ENCODE measurements at places on chromosomes 4 and X.

DNA sequence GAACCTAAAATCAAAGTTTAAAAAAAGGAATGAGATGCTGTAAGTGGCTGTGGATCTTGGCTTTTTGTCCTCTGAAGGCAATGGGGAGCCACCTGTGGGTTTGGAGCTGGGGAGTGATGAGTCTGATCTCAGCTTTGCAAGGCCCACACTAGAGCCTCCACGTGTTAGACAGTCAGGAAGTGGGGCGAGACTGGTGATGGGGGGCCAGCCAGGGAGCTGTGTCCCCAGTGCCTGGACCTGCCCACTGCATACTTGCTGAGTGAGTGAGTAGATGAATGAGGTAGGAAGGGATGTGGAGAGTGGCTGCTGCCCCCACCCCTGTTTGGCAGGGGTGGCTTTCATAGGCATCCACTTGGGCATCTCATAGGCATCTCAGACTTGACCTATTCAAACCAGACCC, 84.0 kb downstream of the NHSL2 start:
- no peak for DNase-seq

- DNase-seq: no peak
Measured at GRCh38 chr4:19657856-19658255, 593.8 kb upstream of the SLIT2 start.

DNA sequence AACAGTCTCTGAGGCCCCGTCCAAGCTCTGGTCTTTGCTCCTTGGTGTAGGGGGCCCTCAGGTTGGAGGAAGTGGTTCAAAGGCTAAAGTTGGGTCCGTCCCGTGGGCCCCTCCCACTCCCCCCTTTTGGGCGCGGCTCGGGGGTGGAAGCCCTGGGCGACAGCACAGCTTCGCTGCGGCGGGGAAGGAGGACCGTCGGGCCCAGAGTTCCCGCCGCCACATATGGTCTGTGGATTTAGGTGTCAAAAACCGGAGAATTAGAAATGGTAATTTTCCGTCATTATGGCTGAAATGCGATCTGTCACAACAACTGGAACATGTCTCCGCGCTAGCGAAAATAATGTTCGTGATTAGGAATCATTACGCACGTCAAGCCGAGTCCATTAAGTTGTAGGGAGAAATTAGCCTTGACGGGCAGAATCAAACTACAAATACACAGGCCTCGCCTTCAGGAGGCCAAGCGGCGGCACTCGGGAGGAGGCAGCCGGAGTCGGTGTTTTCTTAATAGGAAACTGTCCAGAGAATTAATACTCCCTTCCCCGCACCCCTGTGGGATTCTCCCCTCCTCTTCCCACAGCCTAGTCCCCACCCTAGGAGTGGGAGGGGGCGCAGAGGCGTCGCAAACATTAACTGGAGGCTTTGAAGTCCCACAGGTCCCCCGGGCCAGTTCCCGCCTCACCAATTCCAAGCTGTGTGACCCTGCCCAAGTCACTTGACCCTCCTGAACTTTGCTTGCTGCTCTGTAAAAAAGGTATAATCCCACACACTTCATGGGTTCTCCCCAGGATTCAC, 15.0 kb downstream of the NKX3-2 start:
- no peak for DNase-seq

DNA sequence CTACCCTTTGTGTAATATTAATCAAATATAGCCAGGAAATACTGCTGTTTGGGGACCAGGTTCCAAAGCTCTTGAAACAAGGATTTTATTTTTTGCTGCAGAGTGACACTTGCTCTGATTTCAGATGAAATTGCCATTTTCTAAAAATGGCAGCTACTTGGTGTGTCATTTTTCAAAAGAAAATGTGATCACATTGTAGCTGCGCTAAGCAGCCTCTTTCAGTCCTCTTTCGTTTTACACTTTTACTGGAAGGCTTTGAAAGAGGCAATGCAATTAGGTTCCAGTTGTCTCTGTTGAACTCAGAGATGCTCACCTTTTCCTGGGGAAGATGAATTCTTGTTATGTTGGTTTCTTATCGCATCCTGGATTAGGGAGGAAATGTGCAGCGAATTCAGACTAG, 85.1 kb downstream of the CT47B1 start:
- no peak for DNase-seq

DNA sequence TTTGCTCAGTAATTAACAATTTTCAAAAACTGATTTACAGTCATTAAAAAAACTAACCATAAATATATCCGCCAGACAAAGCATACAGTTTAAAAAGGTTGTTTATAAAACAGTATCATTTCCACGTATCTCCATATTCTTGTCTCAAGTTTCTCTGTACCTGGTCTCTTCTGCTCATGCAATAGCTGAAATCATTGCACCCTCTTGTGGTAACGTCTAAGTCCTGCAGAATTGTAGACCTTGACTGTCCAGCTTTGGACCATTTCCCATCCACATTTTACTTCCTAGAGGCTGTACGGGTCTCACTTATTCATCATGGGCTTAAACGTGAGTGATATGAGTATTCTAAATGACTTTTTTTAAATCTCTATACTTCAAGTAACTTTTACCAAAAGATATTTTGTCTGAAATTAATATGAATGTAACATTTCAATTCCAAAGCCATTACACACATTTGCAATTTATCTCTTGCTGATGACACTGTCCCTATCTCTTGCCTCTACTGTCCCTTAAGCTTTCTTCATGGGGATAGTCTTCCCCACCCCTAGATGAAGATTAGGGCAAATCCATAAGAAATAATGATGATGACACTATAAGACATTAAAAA, 118.5 kb downstream of the BTC start:
- DNase-seq: no peak

DNA sequence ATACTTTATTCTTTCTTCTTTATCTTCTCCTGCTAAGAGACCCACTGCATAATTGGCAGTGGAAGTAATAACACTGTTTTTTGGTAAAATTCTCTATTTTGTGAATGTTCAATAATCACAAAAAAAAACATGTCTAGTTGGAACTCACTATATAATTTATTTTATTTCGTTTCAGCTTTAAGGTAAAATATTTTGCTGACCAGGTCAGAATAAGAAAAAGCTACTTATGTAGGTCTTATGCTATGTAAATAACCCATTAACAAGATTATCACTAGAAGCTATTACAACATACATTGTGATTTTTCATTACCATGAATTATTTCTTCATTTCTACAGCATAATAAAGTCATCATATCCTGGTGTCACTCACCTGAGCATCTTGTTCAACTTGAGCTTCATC, 19.3 kb downstream of the ANXA5 start:
- DNase-seq: no peak

DNA sequence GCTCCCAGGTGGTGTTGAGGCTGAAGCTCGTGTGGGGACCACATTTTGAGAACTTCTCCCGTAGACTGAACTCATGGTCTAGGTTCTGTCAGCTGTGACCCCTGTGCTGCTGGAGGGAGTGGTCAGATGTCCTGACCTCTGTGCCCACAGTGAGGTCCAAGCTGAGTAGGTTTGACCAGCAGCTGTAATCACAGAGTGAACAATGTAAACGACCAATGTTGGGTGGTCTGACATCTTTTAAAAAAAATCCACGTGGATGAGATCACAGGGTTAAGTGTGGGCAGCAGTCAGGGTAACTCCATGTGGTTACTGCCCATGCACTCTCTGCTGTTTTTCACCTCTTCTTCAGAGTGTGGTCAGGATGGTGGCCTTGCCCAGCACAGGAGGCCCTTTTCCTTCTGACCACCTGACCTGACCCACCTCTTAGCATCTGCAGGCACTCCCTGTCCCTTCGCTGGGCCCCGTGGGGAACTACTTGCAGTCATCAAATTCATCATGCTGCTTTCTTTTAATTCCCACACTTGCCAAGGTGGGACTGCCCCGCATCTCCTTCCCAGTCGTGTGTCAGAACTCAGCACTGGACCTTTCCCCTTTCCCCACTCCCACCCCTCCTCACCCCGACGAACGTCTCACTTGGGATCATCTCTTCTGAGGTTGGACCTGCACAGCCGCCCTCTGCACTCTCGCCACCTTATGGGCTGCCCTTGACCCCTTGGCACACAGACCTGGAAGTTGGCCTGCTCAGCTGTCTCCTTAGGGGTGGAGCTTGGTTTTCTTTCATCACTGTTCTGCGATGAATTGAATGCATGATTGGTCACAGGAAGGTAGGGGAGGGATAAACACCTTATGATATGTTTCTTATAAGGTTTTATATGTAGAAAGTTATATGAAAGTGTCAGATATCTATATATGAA, 120.1 kb downstream of the PTTG2 start:
- DNase-seq: no peak

DNA sequence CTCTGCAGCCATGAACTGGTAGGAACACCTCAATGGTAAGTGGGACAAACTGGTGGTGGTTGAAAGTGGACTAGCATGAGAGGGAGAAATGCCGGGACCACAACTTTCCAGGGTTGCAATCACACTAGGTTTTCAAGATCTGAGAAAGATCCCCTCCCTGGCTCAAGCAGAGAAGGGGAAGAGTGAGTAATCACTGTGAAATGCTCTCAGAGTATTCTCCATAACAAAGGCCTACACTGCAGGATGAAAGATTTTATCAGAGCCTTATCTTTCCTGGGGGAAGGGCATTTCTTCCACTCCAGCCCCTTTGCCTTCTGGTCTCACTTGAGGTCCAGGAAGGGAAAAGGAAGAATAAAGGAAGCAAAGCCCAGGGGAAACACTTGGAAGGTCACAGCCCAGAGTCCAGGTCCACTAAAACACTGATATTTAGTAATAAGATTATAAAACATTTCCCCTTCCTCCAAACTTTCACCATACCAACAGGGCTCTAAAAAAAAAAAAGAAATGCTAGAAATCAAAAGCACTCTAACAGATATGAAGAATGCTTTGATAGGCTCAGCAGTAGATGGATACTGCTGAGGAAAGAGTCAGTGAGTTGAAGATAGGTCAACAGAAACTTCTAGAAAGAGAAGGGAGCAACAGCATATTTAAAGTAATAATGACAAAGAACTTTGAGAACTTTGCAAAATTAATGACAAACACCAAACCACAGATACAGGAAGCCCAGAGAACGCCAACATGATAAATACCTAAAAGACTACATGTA, 95.9 kb downstream of the WDFY3 start:
- DNase-seq: no peak

GRCh38 chr4:152693871-152694270, 14.1 kb upstream of the TMEM154 start:
- no peak for DNase-seq

GRCh38 chr4:48546336-48546735, 56.3 kb downstream of the ZAR1 start:
- no peak for DNase-seq

- peak; percentile 41 for DNase-seq
Measured at GRCh38 chrX:9942086-9942485, 25.1 kb upstream of the CLDN34 start.

GRCh38 chrX:107571296-107571998, 56.9 kb upstream of the PRPS1 start:
- no peak for DNase-seq

DNA sequence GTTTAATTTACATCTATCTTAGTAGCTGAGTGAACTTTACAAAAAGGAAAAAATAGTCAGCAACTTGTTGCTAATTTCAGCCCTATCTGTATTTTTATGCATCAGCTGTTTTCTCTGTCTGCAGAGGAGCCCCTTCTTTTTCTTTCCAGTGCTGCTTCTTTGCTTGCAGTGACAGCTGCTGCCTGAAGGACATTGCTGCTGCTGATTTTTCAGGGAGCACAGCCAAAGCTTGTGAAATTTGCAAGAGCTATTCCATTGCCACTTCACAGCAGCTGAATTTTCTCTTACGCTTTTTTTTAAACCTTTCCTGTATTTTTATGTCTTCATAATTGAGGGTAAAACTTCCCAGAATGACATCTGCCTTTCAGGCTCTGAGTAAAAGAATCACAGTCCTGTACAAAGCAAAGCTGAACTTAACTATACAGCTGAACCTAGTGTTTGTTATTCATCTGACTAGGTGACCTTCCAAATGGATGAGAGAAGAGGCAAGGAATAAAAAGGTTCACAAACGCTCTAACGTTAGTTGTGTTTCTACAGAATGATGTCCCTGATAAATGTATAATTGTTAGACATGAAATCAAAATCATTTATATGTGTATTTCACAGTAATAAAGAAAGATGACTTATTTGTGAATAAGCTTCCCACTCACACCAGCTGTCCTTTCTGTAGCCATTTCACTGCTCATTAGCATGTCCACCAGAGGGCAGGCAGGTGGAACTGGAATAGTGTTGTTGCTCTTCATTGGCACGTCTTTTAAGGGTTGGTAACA, 541.4 kb downstream of the ADGRL3 start:
- DNase-seq: no peak

- DNase-seq: no peak
Measured at GRCh38 chr4:53676402-53676871, 85.2 kb upstream of the LNX1 start.

GRCh38 chr4:40857956-40858355, 108.2 kb downstream of the NSUN7 start:
- no peak for DNase-seq

DNA sequence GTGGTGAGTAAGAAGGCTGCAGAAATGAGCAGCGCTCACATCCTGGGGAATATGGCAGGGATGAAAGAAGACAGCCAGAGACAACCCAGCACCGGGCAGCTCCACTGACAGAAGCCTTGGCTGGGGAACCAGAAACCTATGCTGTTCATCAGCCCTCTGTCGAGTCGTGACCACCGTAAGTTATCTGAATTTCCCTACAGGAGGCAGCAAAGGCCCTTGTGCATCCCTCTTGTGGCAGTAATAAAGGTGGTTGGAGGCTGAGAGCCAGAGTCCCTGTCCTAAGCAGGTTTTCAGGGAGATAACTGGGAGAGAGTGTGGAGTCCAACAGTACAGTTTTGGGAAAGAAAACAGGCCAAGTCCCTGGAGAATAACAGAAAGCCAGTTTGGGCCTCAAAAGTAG, 194.0 kb upstream of the BOD1L1 start:
- DNase-seq: no peak

All from activated CD8-positive, alpha-beta memory T cell treated with anti-CD3 and anti-CD28 coated beads for 4 hours (primary cell).